ENCODE measurements at places on chromosomes 4 and X.

DNA sequence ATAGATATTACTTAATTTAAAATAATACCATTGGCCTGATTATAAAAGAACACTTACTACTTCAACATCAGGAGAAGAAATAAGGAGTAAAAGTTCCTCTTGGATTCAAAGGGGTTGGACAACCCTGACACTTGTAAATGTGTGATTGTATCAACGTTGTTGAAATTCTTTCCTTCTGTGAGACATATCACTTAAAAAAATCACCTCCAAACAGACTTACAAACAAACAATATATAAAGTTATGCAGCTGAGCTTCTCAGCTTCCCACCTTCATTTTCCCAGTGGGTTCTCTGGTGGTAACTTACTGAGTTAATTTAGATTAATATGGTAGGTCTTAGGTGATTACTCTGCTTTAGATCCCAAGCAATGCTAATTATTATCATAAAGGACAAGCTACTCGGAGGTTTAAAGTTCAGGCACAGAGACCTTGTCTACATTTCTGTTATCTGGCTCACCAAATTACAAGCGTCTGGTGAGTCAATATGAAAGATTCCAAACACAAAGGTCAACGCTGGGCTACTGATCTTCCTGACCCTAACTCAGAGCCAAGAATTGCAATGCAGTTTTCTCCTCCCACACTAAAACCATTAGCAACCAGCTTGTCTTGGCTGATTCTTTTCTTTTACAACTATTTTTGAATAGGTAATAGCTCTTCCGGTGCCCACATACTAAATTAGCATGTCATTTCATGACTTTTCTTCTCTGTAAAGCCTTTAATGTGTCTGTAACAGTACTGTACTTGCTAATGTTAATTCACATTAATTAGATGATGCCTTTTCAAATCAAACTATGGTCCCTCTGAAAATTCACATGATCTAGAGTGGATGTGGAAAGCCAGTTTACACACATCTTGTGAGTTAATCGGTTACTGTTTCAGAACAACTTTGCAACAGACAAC lies 157.6 kb downstream of the RASL11B start:
- peak; percentile 79 for DNase-seq

GRCh38 chrX:9369802-9370291 lies 95.0 kb upstream of the TBL1X start:
- no peak for DNase-seq

DNA sequence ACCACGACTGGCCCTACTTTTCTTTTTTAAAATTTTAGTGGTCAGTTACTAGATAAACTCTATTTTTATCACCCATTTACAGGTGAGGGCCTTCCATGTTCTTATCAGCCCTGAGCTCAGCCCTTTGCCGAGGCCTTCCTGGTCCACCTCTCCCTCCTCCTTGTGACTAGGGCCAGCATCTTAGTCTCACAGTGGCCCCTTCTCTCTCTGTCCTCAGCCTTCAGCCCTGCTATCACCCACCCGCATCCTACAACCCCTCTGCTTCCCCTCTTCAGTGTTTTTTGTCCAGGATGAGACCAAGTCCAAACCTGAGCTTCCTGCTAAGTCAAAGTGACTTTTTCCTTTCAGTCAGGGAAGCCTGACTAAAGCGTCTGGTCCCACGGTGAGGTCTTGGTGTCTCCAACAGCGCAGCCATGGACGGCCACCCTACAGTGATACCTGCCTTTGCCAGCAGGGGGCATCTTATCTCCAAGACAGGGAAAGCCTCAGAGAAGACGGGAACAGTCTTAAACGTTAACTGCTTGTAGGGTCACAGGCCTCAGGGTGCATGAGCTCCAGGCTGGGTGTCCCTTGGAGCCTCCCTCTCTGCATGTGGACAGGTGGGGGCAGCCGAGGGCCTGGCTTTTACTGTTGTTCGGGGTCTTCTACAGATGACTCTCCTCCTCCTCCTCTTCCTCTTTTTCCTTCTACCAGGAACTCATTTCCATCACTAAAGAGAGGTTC lies 11.7 kb upstream of the GAGE10 start:
- peak; percentile 70 for DNase-seq

GRCh38 chr4:103364083-103364482 lies 165.9 kb upstream of the CENPE start:
- DNase-seq, result no peak

- peak; percentile 60 for DNase-seq
Measured at GRCh38 chr4:5220028-5220427, 168.7 kb downstream of the STK32B start.

DNA sequence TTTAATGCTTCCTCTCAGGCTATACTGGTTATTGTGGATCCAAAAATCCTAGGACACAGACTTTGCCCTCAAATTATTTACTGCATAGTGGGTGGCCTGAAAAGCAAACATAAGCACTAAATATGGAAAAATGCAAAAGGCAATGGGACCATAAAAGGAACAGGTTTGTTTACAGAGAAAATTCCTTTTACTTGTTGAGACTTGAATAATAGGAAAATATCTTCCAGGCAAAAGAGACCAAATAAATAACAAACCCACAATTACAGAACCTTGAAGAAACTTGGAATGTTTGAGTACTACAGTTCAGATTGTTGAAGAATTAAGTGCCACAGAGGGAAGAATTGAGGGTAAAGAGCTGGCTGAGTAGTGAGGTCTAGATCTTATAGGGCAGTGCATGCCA lies 711.0 kb downstream of the C4orf33 start:
- no peak for DNase-seq

DNA sequence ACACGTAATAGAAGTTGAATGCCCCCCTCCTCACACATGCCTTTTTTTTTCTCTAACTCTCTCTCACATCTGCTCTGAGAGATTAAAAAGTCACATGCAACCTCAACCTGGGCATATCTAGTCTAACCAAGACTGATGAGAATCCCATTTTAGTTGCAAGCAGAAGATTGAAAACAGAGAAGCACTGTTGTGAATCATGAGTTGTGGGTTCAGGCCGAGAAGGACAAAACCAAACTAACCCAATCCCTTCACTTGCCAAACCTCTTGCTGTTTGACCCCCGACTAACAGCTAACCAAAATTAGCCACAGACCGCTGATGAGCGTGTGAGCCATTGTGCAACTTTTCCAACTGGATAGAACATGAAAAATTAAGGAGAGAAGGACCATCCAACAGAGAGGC lies 31.8 kb downstream of the CXCL1 start:
- peak; percentile 77 for DNase-seq

- no peak for DNase-seq
Measured at GRCh38 chr4:146023334-146023967, 84.8 kb upstream of the ZNF827 start.

GRCh38 chr4:2829321-2829932 lies 14.2 kb upstream of the ADD1 start:
- no peak for DNase-seq

GRCh38 chr4:13860126-13860525 lies 232.6 kb upstream of the BOD1L1 start:
- no peak for DNase-seq

GRCh38 chrX:154012336-154012991 lies 7.2 kb downstream of the IRAK1 start:
- DNase-seq, result no peak

DNA sequence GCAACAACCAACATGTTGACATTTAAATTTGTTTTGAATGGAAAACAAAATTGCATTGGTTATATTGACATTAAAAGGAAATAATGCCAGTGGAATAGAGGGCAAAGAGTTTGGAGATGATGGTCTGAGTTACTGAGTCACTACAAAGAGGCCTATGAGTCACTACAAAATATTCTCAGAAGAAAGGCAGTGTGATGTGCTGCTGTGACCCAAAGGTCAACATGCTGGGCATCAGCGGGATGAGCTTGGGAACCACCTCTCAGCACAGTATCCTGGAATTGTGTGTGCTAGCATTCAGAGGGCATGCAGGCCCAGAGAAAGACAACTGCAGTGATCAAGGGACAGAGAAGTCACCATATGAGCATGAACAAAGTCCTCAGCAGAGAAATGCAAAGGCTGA lies 2.8 kb downstream of the CMC4 start:
- no peak for DNase-seq

GRCh38 chr4:127445471-127445870 lies 187.3 kb upstream of the INTU start:
- no peak for DNase-seq

DNA sequence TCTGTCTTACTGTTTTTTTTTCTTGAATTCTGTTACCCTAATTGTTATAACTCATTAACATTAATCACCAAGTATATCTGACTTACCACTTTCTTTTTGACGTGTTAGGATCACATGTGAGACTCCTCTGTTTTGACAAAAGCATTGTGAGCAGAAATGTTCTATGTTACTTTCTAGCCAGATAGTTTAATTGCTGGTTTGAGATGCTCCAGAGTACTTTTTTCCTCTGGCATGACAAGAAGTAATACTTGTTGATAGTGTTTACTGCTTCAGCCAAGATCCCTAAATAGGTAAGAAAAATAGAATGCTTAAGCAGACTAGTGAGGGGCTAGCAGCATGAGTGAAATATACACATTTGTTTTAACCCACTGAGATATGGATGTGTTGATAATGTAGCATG lies 303.9 kb upstream of the PABPC4L start:
- DNase-seq, result no peak

GRCh38 chr4:152014280-152014679 lies 253.5 kb upstream of the GATB start:
- DNase-seq, result no peak

DNA sequence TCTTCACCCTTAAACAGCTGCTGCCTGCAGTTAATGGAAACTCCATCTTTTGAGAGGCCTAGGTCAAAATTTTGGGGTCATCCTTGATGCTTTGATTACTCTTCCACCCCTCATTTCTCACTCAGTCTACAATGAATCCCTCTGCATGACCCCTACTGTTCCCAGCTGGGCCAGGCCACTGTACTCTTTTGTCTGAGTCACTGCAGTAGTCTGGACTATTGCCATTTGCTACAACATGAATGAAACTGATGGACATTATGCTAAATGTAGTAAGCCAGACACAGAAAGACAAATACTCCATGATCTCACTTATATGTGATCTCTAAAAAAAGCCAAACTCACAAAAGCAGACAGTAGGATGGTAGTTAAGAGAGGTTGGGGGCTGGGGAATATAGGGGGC lies 28.3 kb downstream of the STK32B start:
- DNase-seq, result no peak

GRCh38 chrX:113274791-113275190 lies 434.2 kb upstream of the AMOT start:
- no peak for DNase-seq

DNA sequence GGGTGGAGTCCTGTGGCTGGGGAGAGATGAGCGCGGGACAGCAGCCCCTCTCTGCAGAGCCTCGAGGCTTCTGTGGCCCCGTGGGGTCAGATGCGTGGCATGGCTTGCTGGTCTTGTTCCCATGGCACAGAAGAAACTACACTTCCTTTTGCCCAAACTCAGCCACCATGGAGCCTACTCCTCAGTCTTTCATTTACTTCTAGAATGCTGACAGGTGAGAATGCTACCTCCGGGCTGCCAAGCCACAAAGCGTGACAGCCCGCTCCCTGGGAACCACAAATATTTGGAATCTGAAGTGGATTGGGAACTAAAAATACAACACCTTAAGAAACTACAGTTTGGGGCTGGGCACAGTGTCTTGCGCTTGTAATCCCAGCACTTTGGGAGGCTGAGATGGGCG lies 98.0 kb downstream of the TRAPPC11 start:
- DNase-seq, result peak; percentile 3

DNA sequence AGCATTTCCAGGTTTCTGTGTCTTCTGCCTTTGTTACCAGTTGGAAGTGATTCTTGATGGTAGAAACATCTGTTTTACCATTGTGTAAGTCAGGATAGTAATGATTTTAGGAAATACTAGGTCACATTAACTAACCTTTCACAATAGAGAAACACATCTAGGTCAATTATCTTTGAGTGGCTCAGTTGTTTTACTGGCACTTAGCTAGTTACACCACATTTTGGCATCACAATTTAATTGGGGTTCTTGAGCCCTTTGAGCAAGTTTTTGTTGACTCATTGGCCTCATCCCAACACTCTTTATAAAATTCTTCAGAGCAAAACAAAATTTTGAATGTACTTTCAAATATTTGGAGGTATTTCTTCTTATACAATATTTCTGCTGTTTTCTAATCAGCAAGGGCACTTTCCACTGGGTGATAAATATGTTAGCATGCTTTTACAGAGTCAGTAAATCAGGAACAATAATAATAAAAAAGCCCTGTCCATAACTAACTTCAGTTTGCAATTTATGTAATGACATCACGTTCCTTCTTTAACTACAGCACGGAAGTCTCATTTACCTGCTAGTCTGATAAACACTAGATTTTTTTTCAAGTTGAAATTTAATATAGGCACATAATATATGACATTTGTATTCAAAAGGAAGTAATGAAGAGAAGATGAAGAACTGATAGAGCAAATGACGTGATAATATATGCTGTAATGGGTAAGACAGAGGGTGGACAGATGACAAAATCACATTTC lies 64.8 kb upstream of the GK2 start:
- no peak for DNase-seq

GRCh38 chr4:88600176-88600838 lies 8.0 kb downstream of the HERC3 start:
- DNase-seq, result no peak

DNA sequence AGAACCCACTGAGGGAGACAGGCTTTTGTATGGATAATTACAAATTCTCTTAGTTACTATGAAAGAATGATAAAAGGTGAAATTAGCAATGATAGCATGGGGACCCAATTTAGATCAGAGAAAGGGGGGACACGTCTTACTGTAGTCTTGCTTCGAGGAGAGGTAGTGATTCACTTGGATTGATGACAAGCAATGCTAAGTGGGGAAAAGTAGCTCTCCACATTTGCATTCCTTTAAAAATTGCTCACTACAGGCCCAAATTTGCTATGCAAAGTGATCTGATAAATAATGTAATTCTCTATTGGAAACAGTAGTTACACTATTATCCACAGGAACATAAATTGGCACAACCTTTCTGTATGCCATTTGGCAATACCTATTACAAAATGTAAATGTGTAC lies 42.5 kb upstream of the MAP3K15 start:
- DNase-seq, result no peak

- peak; percentile 28 for DNase-seq
Measured at GRCh38 chr4:125620066-125620860, 305.5 kb downstream of the FAT4 start.

- no peak for DNase-seq
Measured at GRCh38 chrX:39476604-39477021, 621.1 kb downstream of the BCOR start.

DNA sequence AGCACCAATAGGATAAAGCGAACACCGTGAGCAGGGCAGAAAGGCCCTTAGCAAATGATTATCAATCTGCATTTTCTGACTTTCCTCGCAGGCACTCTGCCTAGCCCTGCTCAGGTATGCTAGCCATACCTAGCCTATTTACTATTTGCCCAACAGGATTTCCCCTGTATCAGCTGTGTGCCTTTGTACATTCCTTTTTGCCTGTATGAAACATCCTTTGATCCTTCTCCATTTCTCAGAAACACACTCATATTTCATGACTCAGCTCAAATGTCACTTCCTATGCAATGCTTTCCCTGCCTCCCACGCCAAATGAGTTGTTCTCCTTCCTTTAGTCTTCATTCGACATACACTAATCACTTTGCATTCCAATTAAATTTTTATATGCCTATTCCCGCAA lies 37.2 kb downstream of the PCDH7 start:
- peak; percentile 84 for DNase-seq

All from cardiac muscle cell (in vitro differentiated cells and primary cell).